ENCODE measurements at places on chromosomes 7 and 10.

DNA sequence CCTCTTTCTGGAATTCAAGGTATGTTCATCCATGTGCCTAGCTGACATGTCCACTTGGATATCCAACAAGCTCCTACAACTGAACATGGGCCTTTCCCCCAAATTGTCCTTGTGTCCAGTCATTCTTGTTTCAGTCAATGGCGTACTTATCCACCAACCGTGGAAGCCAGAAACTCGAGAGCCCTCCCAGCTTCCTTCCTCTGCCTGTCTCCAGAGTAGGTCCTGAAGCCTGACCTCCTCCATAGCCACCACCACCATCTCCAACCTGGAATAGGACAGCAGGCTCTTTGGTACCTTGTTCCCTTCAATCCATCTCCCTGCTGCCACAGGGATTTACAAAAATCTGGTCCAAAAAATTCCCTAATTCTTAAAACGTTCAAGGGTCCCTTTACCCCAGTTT is 305.1 kb downstream of the RPS24 start:
- no peak for DNase-seq

- DNase-seq: no peak
Observed at GRCh38 chr10:111086574-111086973, 9.7 kb downstream of the ADRA2A start.

- no peak for DNase-seq
Observed at GRCh38 chr10:21292763-21293517, 232.5 kb downstream of the SKIDA1 start.

- DNase-seq: no peak
Observed at GRCh38 chr7:81140775-81141174, 221.9 kb upstream of the SEMA3C start.

GRCh38 chr7:92644406-92645113 is 54.4 kb upstream of the FAM133B start:
- DNase-seq: no peak

- DNase-seq: no peak
Observed at GRCh38 chr7:131071786-131072504, 255.7 kb upstream of the MKLN1 start.

DNA sequence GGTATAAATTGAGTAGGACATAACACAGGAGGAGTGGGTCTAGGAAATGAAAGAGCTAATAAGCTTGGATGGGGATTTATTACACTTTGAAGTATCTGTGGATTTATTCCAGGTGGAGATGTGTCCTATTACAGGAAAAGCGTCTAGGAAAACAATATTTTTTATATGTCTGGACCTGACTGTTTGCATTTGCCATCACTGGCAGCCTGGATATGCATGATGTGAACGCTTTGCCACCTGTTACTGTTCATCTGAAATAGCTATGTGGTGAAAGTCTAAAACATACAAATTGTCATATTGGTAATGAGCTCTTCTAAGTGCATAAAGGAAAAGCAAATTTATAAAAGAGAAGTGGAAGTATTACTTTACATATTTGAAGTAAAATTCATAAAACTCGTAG is 31.6 kb upstream of the AGMO start:
- DNase-seq: no peak
